ENCODE measurements at places on chromosomes 12 and 14. TPM values are rescaled to one million over a fixed set of nuclear protein-coding genes. Genes with fewer than 3 reads are reported as not detected.

IFNG-AS1 gene
- total RNA-seq: not detected

ADAMTS20 gene
- not detected for total RNA-seq

GAS2L3 gene
- 6.8 TPM for total RNA-seq

IFT43 gene
- 10.4 TPM for total RNA-seq

TPH2 gene
- not detected for total RNA-seq

SYCP3 gene
- total RNA-seq: 0.91 TPM

AQP2 gene
- total RNA-seq: not detected

DNA sequence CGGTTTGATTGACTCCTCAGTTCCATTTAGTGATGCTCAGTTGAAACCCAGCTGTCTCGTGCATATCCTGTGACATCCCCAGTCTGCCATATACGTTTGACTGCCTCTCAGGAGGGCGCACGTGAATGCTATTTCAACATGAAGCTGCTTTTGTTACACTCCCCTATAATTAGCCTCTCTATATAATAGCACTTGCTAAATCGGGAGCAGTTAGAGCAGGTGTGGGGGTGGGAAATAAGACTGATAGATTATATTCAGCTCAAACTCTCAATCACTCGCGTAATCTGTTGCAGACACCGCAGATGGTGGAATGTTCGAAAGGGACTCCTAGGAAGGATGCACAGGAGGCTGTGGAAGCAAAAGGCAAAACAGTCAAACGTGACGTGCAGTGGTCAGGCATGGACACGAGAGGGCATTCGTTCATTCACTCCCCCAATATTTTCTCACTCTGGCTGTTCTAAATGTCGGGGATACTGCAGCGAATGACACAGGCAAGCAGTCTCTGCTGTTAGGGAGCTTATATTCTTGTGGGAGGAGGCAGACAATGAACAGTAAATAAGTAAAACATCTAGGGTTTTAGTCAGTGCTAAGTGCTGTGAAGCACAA is 29.8 kb downstream of the KCNA1 start:
- DNase-seq: no peak
- no peaks in the 10 kb centered on the region for H3K36me3 ChIP-seq
- H3K27ac ChIP-seq: no peak overlapping the region
- no peaks in the 10 kb centered on the region for H3K4me1 ChIP-seq

- H3K4me3 ChIP-seq: no peak overlapping the region
- H3K4me1 ChIP-seq: no peaks in the 10 kb centered on the region
- no peak for DNase-seq
- no peaks in the 10 kb centered on the region for H3K36me3 ChIP-seq
Measured at GRCh38 chr12:13039328-13039956, 4.7 kb upstream of the FAM234B start.

- H3K27me3 ChIP-seq: peaks cover 20% of the 10 kb centered on the region
- H3K27ac ChIP-seq: no peak overlapping the region
- H3K36me3 ChIP-seq: no peaks in the 10 kb centered on the region
- no peak for DNase-seq
Measured at GRCh38 chr12:24697769-24698168, 251.1 kb downstream of the BCAT1 start.

DNA sequence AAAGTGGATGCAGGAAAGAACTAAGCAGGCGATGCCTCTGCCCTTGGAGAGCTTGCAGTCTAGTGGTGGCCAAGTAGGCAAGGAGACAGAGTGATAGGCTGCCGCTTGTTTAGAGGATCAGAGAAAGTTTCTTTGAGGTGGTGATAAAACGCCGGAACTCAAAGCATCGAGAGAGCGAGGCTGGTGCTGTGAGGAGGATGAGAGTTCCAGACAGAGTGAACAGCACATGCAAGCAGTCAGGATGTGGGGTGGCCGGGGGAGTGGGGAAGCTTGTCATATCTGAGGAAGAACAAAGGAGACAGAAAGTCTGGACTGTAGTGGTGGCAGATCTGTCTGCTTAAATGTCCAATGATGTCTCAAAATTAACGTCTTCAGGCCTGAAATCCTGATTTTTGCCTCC is 319.7 kb downstream of the SNAPC1 start:
- H3K4me1 ChIP-seq: peaks cover 23% of the 10 kb centered on the region
- H3K27ac ChIP-seq: no peak overlapping the region
- H3K27me3 ChIP-seq: peaks cover 8% of the 10 kb centered on the region
- no peaks in the 10 kb centered on the region for H3K36me3 ChIP-seq
- no peak overlapping the region for H3K4me3 ChIP-seq

DNA sequence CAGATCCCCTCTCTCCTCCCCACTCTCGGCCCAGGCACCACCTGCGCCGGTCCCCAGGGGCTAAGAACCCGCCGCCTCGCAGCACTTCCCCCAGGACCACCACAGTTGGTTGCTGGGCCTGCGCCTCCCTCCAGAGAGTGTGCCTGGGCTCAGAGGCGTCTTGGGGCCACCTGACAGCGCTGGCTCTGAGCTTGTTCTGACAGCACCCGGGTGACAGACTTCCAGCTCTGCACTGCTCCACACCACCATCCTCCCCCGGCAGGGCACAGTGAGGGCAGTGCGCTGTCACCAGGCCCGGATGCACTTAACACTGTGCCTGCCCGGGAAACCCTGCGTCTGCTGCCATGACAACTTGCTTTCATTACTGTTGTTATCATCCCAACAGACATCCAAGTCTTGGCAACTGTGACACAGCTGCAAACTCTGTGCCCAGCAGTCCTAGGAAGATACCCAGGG is 6.6 kb downstream of the BRF1 start:
- peak overlapping the region; percentile 74 for H3K27ac ChIP-seq
- peaks cover 72% of the 10 kb centered on the region for H3K4me1 ChIP-seq
- DNase-seq: peak; percentile 67
- no peaks in the 10 kb centered on the region for H3K36me3 ChIP-seq
- peak overlapping the region; percentile 75 for H3K4me3 ChIP-seq
- no peaks in the 10 kb centered on the region for H3K27me3 ChIP-seq

DNA sequence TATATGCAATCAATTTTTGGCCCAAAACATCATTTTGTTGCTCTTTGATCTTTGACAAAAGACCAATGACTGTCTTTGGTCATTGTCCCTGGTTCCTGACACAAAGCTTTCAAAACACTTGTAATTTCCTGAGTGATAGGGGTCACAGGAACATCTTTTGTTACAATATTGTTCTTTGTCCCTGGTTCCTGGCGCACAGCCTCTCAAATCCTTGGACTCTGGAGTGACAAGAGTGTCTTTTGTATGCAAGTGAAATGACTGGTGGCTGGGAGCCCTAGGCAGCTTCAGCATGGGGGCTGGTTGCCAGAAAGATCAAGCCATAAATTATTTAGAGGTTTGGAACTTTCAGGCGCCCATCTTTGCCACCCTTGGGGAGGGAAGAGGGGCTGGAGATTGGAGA is 53.9 kb downstream of the DNAH10 start:
- no peak overlapping the region for H3K4me3 ChIP-seq
- peaks cover 7% of the 10 kb centered on the region for H3K36me3 ChIP-seq
- peaks cover 22% of the 10 kb centered on the region for H3K27me3 ChIP-seq
- no peak overlapping the region for H3K27ac ChIP-seq
- H3K4me1 ChIP-seq: peaks cover 16% of the 10 kb centered on the region

DNA sequence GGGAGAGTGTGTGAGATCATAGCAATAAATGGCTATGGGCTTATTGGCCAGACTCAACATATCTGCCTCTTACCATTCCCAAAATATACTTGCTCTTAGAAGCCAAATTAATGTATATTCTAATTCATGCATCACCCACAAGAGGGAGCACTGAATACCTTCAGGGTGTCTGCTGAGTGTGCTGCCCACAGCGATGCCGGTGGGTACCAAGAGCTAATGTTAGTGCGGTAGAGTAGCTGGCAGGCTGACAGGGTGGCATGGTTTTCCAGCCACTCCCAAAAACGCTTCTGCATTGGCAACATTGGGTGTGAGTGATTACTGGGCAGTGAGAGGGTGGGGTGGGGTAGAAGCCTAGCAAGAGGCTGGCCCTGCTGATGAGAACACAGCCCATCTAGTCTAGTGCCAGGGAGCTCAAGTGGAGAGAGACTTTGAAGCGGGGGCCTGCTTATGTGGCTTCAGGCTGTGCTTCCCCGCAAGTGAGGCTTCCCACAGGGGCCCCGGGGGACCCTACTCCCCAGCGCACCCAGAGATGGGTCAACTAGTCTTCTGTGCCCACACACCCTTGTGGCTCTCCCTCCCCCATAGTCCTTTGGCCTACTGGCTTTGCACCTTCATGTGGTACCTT is 9.2 kb upstream of the PLEKHD1 start:
- no peaks in the 10 kb centered on the region for H3K4me1 ChIP-seq
- H3K27ac ChIP-seq: no peak overlapping the region
- peaks cover 6% of the 10 kb centered on the region for H3K27me3 ChIP-seq
- DNase-seq: no peak
- H3K4me3 ChIP-seq: no peak overlapping the region

DNA sequence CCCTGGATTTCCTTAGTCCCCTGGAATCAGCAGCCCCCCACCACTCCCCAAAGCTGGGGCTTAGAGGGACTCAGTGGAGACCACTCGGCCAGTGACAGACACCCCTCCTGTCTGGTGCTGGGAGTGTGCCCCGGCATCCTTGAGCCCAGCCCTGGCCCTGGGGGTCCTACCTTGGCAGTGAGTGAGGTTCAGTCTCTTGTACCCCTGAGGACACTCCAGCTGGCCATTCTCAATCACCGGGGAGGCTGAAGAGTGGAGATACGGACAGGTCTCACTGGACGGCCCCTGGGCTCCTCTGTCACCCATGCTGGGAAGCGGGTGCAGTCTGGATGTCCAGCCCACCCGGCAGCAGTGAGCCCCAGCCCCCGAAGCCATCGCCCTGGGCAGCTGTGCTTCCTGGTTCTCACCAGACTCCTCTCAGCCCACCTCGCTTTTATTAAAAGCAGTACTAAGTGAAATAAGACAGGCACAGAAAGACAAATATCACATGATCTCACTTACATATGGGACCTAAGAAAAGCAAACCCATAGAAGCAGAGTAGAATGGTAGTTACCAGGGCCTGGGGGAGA is 42.3 kb downstream of the ISCA2 start:
- no peaks in the 10 kb centered on the region for H3K36me3 ChIP-seq
- H3K4me3 ChIP-seq: no peak overlapping the region
- H3K4me1 ChIP-seq: peaks cover 7% of the 10 kb centered on the region

DNA sequence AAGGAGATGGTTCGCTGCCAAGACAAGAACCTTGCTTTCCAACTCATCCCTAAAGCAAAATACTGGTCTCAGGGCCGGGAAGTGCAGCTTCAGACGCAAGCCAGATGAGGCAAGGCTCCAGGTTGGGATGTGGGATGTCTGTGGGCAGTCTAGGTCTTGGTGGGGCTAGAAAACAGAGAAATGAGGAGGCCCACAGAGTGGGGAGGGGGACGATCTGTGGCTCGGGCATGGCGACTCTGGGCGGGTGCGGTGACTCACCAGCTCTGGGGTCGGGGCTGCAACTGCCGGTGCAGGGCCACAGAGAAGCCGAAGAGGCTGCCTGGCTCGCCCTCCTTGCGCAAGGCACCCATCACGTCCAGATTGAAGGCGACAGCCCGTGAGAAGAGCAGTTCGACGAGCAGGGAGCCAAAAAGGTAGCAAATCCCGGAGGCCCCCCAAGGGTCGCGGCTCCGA is 459 bp downstream of the ITGA7 start:
- H3K36me3 ChIP-seq: no peaks in the 10 kb centered on the region
- peak overlapping the region; percentile 83 for H3K4me3 ChIP-seq
- no peak overlapping the region for H3K27ac ChIP-seq
- H3K4me1 ChIP-seq: peaks cover 18% of the 10 kb centered on the region

DNA sequence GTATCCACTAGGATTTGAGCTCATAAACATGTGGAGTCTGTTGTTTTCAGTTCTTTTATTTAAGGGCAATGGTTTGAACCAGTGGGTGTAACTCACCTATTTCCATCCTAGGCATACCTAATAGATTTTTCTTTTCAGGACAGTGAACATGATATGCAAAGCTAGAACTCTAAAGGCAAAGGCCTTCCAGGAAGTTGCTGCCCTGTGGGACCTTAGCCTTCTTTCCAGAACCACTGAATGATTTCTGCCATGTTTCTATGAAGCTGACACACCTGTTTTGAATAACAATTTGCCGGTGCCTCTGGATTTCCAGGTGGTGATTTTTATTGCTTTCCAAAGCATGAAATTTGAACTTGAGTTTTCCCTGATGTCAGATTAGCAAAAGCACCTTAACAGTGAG is 372.9 kb upstream of the FAR2 start:
- H3K27ac ChIP-seq: no peak overlapping the region
- H3K4me3 ChIP-seq: no peak overlapping the region
- no peak for DNase-seq

DNA sequence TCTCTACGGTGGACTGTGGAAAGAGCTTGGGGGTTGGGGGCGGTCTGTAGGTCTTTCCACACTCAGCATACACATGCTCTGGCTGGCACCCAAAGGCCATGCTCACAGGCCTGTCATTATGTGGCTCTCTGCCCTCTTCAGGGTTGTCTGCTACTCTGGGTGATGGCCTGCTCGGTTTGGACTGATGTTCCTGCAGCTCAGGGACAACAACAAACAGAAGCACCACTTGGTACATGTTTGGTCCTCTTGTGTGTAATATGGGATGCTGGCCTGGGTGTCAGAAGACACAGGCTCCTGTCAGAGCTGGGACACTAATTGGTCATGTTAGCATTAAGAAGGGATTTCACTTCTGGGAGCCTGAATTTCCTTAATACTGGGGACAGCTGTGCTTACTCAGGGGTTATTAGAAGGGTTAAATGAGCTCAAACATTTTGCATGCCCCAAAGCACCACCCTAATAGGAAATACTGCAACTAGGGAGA is 32.7 kb upstream of the SELPLG start:
- no peak overlapping the region for H3K27ac ChIP-seq
- H3K4me1 ChIP-seq: peaks cover 28% of the 10 kb centered on the region
- no peak for DNase-seq
- H3K4me3 ChIP-seq: no peak overlapping the region
- H3K27me3 ChIP-seq: no peaks in the 10 kb centered on the region

- peaks cover 14% of the 10 kb centered on the region for H3K27me3 ChIP-seq
- no peak overlapping the region for H3K4me3 ChIP-seq
- H3K4me1 ChIP-seq: no peaks in the 10 kb centered on the region
- DNase-seq: no peak
- H3K36me3 ChIP-seq: no peaks in the 10 kb centered on the region
- no peak overlapping the region for H3K27ac ChIP-seq
Measured at GRCh38 chr12:15044471-15044870, 71.6 kb downstream of the PDE6H start.

- peaks cover 4% of the 10 kb centered on the region for H3K4me1 ChIP-seq
- DNase-seq: no peak
- H3K36me3 ChIP-seq: no peaks in the 10 kb centered on the region
- peaks cover 2% of the 10 kb centered on the region for H3K27me3 ChIP-seq
Measured at GRCh38 chr14:100312877-100313400, 6.7 kb upstream of the SLC25A29 start.

- H3K27ac ChIP-seq: no peak overlapping the region
- no peak overlapping the region for H3K4me3 ChIP-seq
- H3K36me3 ChIP-seq: no peaks in the 10 kb centered on the region
- no peaks in the 10 kb centered on the region for H3K4me1 ChIP-seq
- no peak for DNase-seq
- H3K27me3 ChIP-seq: no peaks in the 10 kb centered on the region
Measured at GRCh38 chr12:127716166-127716565, 550.8 kb upstream of the TMEM132C start.

DNA sequence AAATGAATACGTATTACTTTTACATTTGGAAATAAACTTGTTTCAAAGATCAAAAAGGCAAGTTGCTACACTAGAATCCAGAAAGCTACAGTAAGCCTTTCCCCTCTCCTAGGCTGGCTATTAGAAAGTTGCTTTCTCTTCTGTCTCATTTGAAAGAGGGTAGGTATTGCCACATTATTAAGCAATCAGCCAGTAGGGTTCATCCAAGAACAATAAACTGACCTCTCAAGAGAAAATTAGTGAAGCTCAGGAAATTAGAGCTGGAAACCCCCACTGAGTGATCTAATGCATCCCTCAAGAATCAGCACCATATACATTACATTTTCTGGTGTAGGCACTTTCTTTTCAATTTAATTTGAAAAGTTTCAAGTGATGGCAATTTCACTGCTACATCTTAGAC is 4.5 kb upstream of the TMEM233 start:
- DNase-seq: no peak
- H3K4me1 ChIP-seq: peaks cover 4% of the 10 kb centered on the region
- peaks cover 72% of the 10 kb centered on the region for H3K27me3 ChIP-seq
- H3K36me3 ChIP-seq: no peaks in the 10 kb centered on the region
- H3K27ac ChIP-seq: no peak overlapping the region
